Foreskin keratinocyte (primary cell): ENCODE measurements at places on chromosomes 13 and 19.
A peak's percentile ranks its signal among the peaks of the same experiment; 100 is the strongest.

- peak; percentile 88 for DNase-seq
These were observed 441 bp upstream of the ZNF559 start for GRCh38 chr19:9323557-9323918.

DNA sequence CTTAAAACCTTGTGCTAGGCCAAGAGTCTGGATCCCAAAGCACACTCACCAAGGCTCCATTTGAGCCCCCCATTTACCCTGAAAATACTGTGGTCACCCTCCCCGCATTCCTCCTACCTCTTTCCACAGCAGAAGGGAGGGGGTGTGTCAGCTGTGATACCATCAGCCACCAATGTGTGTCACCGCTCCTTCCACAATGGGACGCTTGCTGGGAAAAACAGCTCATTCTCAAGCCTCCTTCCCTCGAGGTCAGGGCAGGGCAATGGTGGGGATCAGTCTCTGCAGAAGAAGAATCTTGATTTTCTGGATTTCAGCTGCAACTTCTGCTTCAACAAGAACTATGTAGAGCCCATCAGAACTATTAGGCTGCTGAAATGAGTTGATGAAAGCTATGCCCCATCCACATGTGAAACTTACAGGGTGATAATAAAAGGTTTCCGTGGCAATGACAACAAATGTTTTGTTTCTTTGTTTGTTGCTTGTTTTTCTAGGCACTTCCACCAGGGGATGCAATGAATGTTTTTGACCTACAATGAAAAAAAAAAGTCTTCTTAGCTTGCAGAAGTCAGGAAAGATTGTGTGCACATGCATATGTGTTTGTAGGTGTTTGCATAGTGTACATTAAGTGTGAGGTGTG is 26.4 kb upstream of the ZNF507 start:
- no peak for DNase-seq

GRCh38 chr13:31686670-31687425 is 52.5 kb upstream of the RXFP2 start:
- DNase-seq = no peak

DNA sequence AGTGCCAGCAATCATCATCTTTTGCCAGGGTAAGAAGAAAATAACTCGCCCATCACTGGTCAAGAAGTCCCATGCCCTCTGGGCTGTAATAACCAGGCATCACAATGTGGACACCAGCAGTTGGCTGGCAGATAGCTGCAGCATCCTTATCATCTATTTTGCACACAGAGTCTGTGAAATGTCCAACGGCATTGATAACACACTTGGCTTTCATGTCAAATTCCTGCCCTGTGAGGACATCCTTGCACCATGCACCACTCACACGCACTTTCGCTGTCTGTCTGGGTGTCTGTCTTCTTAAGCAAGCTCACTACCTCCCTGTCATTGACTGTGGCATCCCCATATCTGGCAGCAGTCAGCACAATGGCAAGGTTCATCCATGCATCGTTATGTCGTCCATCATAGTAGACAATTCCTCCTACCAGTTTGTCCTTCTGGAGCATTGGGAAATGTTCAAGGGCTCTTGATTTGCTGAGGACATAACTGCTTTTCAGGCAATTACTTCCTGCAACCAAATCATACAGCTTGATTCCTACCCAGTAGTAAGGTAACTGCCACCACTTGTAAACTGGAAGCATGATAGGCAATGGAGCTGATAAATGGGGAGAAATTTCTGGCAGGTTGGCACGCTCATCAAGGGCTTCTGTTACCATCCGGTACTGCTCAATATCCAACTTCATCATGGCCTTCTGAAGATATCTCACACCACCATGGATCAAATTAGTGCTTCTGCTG is 6.8 kb upstream of the ZSCAN5A start:
- DNase-seq = no peak

GRCh38 chr13:86681223-86681622 is 882.0 kb upstream of the SLITRK6 start:
- DNase-seq = no peak

- no peak for DNase-seq
These were observed 42.9 kb upstream of the PCDH9 start for GRCh38 chr13:67273001-67273400.

- no peak for DNase-seq
These were observed 3.5 kb upstream of the TLE5 start for GRCh38 chr19:3065675-3066357.

GRCh38 chr13:79593641-79594275 is 112.8 kb downstream of the NDFIP2 start:
- peak; percentile 92 for DNase-seq

- DNase-seq = no peak
These were observed 8.1 kb upstream of the SEMA6B start for GRCh38 chr19:4567584-4568071.

- no peak for DNase-seq
These were observed 1038.1 kb upstream of the PRR20A start for GRCh38 chr13:56102641-56103040.

- DNase-seq = no peak
These were observed 4.3 kb upstream of the HAUS5 start for GRCh38 chr19:35608251-35608650.

GRCh38 chr19:41577833-41578232 is 1.9 kb downstream of the CEACAM21 start:
- no peak for DNase-seq

- DNase-seq = no peak
These were observed 246.6 kb downstream of the TSHZ3 start for GRCh38 chr19:31102674-31103073.

- no peak for DNase-seq
These were observed 75.9 kb downstream of the STK24 start for GRCh38 chr13:98500963-98501421.

DNA sequence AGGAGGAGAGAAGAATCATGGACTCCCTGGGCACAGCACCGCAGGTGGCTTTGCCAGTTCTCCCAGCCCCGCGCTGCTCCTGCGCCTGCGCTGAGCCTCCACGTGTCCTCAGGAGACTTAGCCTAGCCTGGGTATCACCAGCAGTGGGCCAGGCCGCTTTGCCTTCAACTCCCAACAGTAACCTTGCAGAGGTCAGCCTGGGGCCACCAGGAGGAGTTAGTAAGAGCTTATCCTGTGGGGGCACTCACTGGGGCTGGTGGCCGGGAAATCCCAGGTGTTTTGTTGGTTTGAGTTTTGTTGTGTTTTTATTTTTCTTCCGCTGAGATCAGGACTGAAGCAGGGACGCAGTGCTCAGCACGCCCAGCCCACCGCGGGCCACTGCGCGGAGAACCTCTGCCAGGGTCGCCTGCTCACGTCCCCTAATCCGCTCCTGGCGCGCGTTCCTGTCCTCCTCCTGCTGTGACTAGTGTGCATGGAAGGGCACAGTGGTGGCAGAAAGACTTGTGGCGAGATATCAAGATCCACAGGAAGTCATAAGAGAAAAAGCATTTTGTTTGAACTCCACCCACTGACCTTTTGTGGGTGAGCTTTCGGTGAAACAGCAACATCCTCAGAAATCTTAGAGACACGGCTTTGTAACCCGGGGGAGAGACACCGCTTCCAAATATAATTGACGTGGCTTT is 207.4 kb upstream of the RFC3 start:
- DNase-seq = no peak

DNA sequence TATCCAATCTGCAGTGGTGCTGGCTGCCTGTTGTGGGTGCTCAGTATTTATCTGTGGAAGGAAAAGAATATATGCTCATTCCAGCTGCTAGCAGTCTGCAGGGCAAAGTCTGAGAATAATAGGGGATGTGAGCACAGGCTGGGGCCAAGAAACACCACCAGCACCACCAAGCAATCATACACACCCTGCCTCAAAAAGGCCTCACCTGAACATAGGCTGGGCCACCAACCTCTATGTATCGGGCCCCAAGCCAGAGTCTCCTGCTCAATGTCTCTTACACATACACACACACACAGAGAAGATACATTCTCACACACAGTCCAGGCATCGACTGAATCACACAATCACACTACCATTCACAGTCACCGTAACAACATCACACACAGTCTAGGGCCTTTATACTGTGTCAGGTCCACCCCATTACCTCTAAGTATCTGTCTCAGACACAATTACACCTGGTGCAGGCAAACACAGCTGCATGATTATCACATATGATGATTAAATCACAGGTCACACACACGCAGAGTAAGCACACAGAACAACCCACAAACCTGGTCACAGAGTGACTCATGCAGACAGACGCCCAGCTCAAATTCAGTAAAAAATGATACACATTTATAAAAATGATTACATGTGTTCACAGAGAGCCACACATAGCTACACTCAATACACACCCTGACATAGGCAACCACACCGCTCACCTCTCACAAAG is 1.3 kb upstream of the ZSCAN22 start:
- DNase-seq = peak; percentile 76

GRCh38 chr13:41145136-41145908 is 12.7 kb upstream of the KBTBD6 start:
- DNase-seq = peak; percentile 90

DNA sequence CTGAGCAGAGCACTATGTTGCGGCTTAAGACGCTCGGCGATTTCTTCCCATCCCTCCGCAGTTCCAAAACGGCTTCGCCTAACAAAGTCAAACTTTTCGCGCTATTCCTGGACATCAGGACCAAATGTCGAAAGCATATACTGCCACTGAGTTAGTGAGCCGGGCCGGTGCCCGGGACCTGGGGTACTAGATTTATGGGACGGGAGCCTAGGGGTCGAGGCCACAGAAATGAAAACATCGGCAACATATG is 699 bp downstream of the RCBTB2 start:
- DNase-seq = peak; percentile 53

DNA sequence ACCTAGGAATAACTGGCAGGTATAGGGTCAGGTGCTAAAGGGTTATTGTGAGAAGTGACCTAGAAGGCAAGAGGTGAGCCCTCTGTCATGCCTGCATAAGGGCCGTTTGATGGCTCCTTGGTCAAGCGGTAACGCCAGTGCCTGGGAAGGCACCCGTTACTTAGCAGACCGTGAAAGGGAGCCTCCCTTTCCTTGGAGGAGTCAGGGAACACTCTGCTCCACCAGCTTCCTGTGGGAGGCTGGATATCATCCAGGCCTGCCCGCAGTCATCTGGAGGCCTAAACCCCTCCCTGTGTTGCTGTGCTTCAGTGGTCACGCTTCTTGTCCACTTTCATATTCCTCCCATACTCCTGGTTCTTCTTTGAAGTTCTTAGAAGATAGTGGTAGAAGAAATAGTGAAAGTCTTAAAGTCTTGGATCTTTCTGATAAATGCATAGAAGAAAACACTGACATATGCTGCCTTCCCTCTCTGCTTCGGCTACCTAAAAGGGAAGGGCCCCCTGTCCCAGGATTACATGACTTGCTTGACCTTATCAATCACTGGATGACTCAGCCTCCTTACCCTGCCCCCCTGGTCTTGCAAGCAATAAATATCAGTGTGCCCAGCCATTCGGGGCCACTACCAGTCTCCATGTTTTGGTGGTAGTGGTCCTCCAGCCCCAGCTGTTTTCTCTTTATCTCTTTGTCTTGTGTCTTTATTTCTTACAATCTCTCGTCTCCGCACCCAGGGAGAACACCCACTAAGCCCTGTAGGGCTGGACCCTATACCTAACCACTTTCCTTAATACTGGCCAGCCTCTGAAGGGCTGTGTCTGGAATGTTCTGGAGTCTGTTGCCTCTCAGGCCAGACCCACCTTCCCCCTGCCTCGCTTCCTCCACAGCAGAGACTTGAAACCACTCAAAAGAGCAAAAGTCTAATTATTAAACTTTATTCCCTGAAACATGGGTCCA is 16.1 kb upstream of the ABCC4 start:
- DNase-seq = no peak
